Stimulated activated CD4-positive, alpha-beta T cell treated with anti-CD3 and anti-CD28 coated beads, Interleukin-2, amount 100 ng/mL, for 48 hours (primary cell): ENCODE measurements at places on chromosomes 13 and 19.

DNA sequence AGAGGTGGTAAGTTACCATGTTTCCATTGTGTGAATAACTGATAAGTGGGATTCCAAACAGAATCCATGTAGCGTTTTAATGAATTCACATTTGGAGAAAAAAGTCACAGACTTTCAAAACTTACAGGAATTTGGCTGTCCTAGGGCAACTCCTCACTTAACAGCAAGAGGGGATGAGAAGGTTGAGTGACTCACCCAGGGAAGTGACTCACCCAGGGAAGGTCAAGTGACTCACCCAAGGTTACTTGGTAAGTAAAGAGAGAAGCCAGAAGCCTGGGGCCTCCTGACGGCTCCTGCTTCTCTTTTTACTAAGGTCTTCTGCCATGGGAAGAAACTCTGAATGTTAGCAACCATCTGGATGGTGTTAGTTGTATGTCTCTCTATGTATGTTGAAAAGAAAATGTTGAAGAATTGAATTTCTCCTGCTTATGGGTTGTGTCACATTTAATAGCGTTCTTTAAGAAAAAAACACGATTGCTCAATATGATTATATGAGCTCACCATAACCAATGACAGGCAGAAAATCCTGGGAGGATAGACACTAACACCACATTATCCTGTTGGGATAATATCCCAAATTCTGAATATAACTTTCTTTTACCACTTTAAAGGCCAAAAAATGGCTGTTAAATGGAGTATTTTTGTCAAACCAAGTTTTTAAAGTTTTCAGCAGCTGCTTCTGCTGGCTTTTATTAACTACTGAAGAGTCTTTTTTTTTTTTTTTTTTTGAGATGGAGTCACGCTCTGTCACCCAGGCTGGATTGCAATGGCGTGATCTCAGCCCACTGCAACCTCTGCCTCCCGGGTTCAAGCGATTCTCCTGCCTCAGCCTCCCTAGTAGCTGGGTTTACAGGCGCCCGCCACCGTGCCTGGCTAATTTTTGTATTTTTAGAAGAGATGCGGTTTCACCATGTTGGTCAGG is 195.6 kb downstream of the GGACT start:
- peak; percentile 41 for DNase-seq

GRCh38 chr13:30153545-30154426 is 153.6 kb downstream of the KATNAL1 start:
- no peak for DNase-seq

DNA sequence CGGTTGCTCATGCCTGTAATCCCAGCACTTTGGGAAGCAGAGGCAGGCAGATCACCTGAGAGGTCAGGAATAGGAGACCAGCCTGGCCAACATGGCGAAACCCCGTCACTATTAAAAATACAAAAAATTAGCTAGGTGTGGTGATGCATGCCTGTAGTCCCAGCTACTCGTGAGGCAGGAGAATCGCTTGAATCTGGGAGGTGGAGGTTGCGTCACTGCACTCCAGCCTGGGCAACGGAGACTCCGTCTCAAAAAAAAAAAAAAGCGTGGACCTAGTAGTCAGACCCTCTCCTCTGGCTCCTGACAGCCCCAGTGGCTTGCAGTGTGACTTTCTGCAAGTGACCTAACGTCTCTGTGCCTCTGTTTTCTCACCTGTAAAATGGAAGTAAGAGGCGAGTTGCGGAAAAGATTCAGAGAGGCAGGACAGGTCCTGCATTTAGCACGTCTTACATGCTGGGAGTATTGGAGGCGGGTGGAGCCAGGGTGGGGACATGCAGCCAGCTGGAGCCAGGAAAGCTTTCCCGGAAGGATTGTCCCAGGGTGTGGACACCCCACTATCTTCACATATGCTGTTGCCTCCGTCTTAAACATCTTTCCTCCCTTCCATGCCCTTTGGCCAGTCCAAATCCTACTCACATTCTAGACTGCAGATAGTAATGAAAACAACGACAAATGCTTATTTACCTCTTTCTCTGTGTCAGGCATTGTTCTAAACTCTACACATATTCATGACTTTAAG is 2.9 kb downstream of the TUBB4A start:
- no peak for DNase-seq

- DNase-seq: no peak
Observed at GRCh38 chr13:99723878-99724277, 222.6 kb downstream of the TM9SF2 start.

- DNase-seq: no peak
Observed at GRCh38 chr19:5200844-5201243, 139.8 kb downstream of the PTPRS start.

DNA sequence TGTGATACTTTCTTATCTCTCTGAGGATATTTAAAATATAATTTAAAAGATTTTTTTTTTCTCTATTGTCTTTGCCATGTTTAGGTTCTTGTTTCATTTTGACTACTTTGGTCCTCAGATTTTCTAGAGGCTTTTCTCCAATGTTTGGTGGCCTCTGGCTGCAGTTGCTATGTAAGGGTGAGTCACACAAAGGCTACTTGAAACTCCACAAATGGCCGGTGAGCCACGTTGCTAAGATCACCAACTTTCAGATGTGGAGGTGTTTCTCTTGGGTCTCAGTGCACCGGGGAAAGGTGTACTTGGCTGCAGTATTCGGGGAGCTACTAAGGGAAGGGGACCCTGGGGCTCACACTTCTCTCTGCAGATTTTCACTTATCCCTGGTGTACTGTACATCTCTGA is 248.1 kb downstream of the HS6ST3 start:
- no peak for DNase-seq

DNA sequence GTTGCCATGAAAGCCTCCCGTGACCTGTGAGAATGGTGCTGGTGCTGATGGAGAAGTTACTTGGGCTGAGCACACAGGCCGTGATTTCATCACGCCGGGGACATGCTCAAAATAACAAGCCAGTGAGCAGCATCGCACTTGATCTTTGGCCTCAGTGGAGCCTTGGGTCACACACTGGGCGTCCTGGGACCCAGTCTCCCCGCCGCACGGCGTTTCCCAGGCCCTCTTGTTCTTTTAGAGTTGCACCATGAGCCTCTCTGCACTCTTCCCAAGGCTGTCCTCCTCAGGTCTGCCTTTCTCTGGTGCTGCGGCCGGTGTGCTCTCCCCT is 9.5 kb upstream of the NDUFS7 start:
- no peak for DNase-seq

GRCh38 chr13:110113284-110113764 is 193.6 kb downstream of the COL4A1 start:
- DNase-seq: no peak

- DNase-seq: peak; percentile 65
Observed at GRCh38 chr19:14090509-14091080, at the start of gene SAMD1. TSS of gene SAMD1 (minus strand) at chr19:14090751.

GRCh38 chr13:22082030-22082429 is 411.2 kb downstream of the FGF9 start:
- no peak for DNase-seq
